ENCODE measurements at places on chromosomes 12 and 14.

GRCh38 chr12:26108915-26109314 lies 15.9 kb downstream of the BHLHE41 start:
- no peak for DNase-seq

DNA sequence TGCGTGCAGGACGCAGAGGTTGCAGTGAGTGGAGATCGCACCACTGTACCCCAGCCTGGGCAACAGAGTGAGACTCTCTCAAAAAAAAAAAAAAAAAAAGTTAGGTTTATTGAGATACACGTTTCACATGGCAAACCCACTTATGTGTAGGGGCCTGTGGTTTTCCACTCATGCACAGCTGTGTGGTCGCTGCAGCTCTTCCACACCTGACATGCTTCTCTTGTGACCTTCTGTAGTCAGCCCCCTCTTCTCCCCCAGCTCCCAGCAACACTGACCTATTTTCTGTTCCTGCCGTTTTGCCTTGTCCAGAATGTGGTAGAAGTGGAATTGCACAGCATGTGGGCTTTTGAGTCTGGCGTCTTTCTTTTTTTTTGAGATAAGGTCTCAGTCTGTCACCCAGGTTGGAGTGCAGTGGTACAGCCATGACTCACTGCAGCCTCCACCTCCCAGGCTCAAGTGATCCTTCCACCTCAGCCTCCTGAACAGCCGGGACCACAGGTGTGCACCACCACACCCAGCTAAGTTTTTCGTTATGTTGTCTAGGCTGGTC lies 8.4 kb downstream of the MTA1 start:
- no peak for DNase-seq

GRCh38 chr12:105477873-105478272 lies 147.4 kb downstream of the C12orf75 start:
- DNase-seq = no peak

DNA sequence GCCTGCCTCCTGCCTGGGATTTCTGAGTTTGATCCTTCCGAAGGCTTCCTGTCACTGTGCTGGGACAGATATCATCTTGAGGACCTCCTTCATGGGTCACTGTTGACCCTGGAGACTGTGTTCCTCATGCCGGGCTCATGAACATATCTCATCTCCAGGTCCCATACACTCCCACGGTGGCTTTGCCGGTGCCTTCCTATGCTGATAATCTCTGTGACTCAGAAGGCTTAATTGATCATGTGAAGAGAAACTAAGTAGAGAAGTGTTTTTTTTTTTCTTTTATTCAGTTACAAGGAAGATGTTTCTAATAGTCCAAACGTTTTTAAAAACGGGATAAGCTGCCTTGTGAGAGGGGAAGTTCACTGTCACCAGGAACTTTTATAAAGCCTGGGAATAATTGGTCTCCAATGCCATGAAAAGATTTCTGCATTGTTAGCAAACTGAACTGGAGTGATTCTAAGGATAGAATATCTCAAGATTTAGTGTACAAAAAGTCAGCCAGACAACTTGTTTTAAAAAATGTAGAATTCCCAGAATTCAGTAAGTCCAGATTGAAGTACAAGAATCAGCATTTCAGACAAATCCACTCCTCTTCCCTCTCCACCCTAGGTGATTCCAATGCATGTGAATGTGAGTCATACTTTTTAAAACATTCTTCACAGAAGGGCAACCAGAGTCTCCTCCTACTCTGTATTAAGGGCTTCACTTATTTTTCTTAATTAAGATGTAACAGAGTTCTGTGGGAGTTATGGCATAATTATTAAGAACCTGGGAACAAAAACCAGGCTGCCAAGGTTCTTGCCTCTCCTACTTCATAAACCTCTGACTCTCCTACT lies 139.8 kb upstream of the LGR5 start:
- no peak for DNase-seq

GRCh38 chr14:21043974-21044618 lies 1.9 kb downstream of the RNASE7 start:
- no peak for DNase-seq

- DNase-seq = no peak
Observed at GRCh38 chr12:2258025-2258424, 205.2 kb downstream of the CACNA1C start.

GRCh38 chr12:122523846-122524718 lies 2.7 kb downstream of the RSRC2 start:
- DNase-seq = no peak

All from CD4-positive, alpha-beta T cell treated with Interleukin-4 for 1 hour (primary cell).